ENCODE measurements at places on chromosomes 7 and 10. TPM values are rescaled to one million over a fixed set of nuclear protein-coding genes. Genes with fewer than 3 reads are reported as not detected.
A peak's percentile ranks its signal among the peaks of the same experiment; 100 is the strongest.

Gene JCAD
- 4.5 TPM for total RNA-seq

DNA sequence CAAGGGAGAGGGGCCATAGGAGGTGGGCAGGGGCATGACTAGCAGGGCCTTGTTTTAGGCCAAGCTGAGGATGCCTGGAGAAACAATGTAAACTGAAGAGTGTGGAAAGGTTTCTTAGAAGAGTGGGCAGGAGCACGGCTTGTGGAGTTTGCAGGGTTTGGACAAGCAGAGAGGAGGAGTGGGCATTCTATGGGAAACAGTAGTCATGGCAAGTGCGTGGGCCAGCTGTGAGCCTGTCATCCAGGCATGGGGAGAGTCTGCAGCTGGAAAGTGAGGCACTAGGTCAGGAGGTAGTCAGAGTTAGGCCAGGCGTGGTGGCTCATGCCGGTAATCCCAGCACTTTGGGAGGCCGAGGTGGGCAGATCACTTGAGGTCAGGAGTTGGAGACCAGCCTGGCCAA lies 130.1 kb downstream of the SH3PXD2A start:
- DNase-seq = no peak

- no peak for DNase-seq
These were observed 41.2 kb downstream of the ZCCHC24 start for GRCh38 chr10:79404231-79404609.

Gene CLCN1
- total RNA-seq = not detected

Gene NEUROD6
- total RNA-seq = not detected

- no peak for DNase-seq
These were observed 174.3 kb downstream of the ADAM12 start for GRCh38 chr10:126214021-126214420.

- DNase-seq = no peak
These were observed 8.8 kb downstream of the HSPA12A start for GRCh38 chr10:116733566-116733965.

Gene MACC1
- 29.6 TPM for total RNA-seq

GRCh38 chr10:28679581-28680357 lies 2.4 kb downstream of the BAMBI start:
- DNase-seq = peak; percentile 14

Gene TFEC
- 0.63 TPM for total RNA-seq

- no peak for DNase-seq
These were observed 125.7 kb upstream of the FAM3C start for GRCh38 chr7:121521711-121522400.

Gene HDAC9
- 22.7 TPM for total RNA-seq

Gene ADAM8
- total RNA-seq = 2.9 TPM

DNA sequence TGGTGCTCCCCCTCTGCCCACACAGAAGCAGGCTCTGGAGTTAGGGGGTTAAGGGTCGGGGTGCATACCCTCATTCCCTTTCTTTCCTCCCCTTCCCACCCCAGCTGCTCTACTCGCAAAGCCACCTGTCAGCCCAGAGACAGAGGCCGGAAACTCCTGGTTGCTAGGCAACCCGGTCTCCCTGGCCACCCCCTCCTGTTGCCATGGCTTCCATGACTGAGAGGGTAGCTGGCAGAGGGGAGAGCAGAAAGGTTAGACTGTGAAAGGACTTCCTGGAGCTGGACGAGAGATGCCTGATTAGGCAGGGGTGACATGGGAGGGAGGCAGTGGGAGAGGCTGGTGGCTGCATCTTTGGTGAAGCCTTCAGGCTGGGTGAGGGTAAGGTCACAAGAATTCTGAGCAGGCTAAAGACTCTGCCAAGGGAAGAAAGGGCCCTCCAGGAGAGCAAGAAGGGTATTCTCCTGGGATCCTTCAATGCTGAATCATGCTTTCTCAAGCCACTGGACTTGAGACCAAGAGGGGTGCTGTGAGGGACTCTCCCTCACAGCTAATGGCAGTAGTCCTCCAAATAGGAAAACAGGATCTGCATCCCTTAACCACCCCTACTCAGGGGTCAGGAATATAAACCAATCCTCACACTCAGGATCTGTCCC lies 5.4 kb downstream of the PSD start:
- no peak for DNase-seq

GRCh38 chr10:103517234-103518085 lies 24.0 kb downstream of the NEURL1 start:
- peak; percentile 24 for DNase-seq

GRCh38 chr7:12801107-12801506 lies 113.7 kb downstream of the ARL4A start:
- DNase-seq = no peak

DNA sequence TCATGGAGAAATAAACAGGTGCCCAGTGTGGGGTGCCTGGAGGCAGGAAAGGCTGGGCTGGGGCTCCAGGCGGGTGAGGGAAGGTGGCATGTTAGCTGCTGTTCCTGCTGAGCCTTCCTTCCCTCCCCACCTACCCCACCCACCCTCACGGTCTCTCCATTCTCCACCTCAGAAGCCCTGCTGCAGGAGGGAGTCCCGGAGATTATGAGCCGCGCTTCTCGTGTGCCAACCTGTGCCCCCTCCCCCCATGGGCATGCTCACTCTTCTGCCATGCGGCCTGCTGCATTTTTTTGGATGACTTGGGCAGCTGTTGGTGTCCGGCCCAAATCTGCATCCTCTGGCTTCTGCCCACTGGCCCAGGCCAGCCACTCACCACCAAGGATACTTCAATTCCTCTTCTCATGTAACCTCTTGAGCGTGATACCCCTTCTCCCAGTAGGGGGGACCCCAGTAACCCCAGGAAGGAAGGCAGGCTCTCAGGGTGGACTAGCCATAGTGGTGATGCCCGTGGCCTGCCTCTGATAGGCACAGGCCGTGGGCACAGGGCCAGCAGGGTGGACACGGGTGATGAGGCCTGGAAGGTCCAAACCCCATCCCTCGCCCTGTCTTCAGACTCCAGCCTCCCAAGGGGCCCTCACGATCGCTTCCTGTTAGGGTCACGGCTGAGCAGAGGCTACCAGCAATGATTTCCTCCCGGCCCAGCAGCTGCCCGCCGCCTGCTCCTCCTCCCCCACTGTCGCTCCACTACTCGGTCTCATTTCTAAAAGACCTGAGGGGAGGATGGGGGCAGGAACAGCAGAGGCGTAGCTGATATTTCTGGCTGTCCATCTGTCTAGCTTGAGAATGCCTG lies 27.8 kb downstream of the UNC5B start:
- no peak for DNase-seq

GRCh38 chr7:156640949-156641485 lies 443 bp downstream of the RNF32 start:
- peak; percentile 83 for DNase-seq

Gene FZD8
- 10.5 TPM for total RNA-seq

GRCh38 chr7:4071370-4072058 lies 610.6 kb upstream of the FOXK1 start:
- DNase-seq = no peak

DNA sequence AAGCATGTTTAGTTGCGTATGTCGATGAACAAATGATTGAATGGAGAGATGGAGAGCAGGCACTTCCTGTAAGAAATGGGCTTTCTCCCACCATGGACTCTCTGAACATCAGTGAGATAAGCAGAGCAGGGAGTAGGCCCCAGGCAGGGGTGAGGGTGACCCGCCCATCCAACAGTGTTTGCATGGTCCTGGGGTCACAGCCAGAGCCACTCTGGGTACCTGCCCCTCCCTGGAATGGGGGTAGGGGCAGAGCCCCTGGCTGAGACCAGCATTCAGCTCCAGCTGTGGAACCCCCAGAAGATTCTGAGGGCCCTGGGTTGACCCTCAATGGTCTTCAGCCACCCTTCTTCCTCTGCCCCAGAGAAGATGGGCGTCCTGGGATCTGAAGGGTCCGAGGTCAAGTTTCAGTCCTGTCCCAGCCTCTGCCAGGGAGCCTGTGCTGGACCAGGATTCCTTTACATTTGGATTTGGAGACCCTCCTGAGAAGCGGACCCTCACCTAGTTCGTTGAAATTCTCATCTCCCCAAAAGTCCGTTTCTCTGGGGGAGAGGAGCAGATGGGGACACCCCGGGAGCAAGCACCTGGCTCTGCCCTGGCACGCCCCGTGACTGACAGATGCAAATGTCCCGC lies 2.4 kb upstream of the FGF8 start:
- DNase-seq = no peak

- no peak for DNase-seq
These were observed 10.8 kb downstream of the STAMBPL1 start for GRCh38 chr10:88890681-88891381.

GRCh38 chr7:120819861-120820260 lies 38.1 kb downstream of the TSPAN12 start:
- no peak for DNase-seq

Gene HOXA11
- 7.7 TPM for total RNA-seq

Gene RTKN2
- total RNA-seq = 8.5 TPM

DNA sequence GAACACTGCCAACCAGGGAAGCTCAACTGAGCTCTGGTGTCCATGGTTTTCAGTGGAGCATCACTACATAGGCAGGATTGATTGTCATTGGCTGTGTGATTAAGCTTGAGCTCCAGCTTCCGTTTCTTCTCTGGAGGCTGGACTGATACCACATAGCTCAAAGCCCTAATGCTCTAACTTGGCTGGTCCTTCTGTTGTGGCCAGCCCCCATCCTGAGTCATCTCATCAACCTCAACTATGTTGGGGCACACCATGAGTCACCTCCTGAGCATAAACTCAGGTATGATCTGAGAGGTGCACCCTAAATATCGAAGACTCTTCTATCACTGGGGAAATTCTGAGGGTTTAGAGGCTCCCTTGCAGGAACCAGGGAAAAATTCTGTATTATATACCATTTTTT lies 114.5 kb upstream of the INHBA start:
- peak; percentile 91 for DNase-seq

DNA sequence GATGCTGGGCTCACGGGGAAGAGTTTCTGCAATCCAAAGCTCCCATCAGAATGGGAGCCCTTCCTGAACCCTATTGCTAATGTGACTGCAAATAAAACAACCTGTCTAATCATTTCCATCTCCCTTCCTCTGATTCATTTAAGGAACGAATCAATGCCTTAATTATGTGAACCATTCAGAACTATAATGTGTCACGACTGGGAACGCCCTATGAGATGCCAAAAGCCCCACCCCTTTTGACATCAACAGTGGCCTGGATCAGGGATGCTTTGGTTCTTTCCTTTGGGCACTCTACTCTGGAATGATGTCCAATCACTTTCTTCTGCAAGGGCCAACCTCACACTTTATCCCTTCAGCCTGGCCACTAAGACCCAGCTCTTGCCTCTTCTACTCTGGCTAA lies 195.4 kb upstream of the AOAH start:
- DNase-seq = no peak

Gene SLC18A3
- not detected for total RNA-seq

Gene AGR3
- total RNA-seq = not detected

Gene CADPS2
- 12.2 TPM for total RNA-seq

GRCh38 chr7:48279420-48279819 lies 108.2 kb downstream of the ABCA13 start:
- DNase-seq = no peak

DNA sequence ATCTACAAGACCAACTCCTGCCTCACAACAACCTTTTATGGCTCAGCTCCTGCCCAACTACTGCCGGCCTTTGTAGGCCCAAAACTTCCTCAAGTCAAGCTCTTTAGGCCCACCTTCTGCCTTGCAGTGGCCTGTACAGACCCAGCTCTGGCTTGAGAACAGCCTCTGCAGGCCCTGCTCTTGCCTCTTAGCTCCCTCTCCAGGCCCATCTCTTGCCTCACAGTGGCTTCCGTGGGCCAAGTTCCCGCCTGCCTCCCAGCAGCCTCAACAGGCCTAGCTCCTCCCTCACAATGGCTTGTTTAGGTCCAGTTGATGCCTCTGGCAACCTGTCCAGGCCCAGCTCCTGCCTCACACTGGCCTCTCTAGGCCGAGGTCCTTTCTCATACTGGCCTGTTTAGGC lies 32.4 kb upstream of the VKORC1L1 start:
- no peak for DNase-seq

Gene PTF1A
- total RNA-seq = not detected

DNA sequence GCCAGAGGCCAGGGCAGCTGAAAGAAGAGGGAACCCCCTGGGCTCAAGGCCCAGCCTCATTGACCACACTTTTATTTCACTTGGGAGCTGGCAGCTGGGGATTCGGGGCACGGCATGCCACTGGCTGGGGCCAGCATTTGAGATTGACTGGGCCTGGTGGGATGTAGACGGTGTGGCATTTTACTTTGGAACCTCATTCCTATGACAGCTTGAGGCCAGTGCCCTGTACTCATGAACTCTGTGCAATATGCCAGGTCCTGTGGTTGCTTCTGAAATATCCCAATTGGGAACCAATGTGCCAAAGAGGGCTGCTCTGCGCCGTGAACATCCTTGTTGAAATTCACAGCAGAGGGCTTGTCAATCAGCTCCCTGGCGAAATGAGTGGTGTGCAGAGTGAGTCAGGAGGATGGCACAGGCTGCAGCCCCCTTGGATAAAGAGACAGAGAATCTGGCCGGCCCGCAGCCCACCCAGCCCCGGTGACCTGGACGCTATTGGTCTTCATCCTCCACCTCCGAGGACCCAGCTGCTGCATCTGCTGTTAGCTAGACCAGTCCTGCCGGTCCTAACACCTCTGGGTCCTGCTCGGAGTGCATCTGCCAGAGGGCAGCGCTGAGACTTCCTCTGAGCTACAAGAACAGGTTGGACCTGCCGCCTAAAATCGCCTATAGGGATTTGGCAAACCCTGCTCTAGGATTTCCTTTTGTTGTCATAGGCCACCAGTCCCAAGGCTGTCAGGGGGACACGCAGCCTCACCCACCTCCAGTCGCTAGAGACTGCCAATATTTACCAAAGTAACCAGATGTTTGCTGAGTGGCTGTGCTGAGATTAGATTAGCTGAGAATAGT lies 58.0 kb downstream of the PRKAG2 start:
- DNase-seq = no peak

Gene COBL
- 4.6 TPM for total RNA-seq

- no peak for DNase-seq
These were observed 10.4 kb upstream of the ZMYND11 start for GRCh38 chr10:124874-125273.

Gene PHKG1
- 1.5 TPM for total RNA-seq

DNA sequence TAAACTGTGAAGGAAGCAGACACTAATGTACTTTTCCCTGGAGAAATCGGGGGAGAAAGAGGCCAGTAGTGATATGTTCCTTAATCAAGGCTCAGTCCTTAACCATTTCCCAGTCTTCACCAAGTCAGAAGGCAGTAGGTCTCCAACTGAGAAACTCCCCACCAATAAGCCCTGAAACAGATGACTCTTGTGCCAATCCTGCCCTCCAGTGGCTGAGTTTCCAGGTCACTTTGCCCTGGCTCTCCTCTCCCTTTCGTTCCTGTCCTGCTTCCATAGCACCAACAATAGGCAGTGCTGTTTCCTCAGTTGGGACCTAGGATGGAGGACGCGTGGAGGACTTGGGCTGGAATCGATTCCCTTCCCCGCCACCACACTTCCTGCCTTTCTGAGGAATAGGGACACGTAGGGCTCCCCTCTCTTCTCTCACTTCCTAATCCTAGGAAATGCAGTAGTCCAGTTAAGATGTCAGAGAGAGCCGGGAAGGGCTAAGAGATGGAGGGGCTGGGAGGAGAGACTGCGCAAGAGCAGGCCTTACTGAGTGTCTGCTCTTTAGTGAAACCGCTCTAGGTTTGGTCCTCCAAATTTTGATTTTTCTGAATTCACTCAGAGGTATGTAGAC lies 23.4 kb downstream of the ATOH7 start:
- DNase-seq = peak; percentile 73
